Esophagus squamous epithelium (tissue), 5 donors: ENCODE measurements at places on chromosomes 12 and 14.

GRCh38 chr12:3464561-3464960 lies 26.4 kb upstream of the PRMT8 start:
- no peak for DNase-seq

DNA sequence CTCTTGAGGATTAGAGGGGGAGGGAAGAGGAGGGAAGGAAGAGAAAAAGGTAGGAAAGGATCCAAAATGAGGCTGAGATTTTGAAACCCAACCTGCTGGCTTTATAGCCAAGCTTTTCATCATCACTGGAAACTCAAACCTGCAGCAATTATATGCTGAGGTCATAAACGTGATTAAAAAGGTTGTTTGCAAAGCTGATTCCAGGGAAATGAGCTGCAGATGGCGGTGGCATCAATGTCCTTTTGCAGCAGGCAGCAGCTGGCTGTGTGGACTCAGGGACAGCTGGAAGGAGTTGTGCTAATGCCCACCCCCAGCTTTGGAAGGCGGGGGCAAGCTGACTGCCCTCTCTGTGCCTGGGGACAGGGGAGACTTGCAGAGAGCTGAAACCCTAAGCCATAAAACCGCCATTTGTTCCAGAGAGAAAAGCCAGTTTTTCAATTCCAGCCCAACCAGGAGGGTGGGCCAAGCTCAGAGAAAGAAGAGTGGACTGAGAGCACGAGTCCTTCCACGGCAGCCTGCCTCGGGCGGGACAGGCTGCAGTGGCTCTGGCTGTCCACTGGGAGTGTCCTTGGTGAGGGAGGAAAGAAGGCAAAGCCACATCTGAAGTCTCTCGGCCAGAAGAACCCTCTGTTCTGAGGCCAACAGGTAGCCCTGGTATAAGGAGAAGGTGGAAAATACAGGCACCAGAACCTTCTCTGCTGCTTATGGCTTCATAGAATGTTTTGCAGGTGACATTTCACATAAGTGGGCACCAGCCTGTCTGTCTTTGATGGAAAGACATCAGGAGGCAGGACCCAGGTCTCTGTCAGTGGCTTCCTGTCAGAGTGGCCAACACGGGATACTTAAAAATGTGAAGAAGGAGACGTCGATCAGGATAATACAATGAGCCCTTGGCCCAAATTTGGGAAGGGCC lies 90.7 kb downstream of the SINHCAF start:
- no peak for DNase-seq

GRCh38 chr12:91178781-91179180 lies 3.8 kb downstream of the DCN start:
- DNase-seq = no peak

- DNase-seq = no peak
These were observed 231.9 kb upstream of the AVPR1A start for GRCh38 chr12:63382930-63383329.

GRCh38 chr14:33918256-33918655 lies 32.6 kb downstream of the EGLN3 start:
- DNase-seq = no peak

DNA sequence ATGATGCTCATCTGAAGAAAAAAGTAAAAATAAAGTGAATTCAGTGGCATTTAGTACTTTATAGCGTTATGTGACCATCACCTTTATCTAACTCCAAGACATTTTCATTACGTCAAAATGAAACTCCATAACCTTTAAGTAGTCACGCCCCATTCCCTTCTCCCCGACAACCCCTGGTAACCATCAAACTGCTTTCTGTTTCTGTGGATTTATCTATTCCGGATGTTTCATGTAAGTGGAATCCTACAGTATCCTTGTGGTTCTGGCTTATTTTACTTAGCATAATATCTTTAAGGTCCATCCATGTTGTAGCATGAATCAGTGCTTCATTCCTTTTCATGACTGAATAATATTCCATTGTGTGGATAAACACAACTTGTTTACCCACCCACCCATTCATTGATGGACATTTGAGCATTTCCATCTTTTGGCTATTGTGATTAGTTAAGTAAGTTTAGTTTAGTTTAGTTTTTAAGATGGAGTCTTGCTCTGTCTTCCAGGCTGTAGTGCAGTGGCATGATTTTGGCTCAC lies 18.5 kb upstream of the MAP1LC3B2 start:
- no peak for DNase-seq

- DNase-seq = no peak
These were observed 97.8 kb downstream of the PLEKHA5 start for GRCh38 chr12:19227190-19227879.

DNA sequence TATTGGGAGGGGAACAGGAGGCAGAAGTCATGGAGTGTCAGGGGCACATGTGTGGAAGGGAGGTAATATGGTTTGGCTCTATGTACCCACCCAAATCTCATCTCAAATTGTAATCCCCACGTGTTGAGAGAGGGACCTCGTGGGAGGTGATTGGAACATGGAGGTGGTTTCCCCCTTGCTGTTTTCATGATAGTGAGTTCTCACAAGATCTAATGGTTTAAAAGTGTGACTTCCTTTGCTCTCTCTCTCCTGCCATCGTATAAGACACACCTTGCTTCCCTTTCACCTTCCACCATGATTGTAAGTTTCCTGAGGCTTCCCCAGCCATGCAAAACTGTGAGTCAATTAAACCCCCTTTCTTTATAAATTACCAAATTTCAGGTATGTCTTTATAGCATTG lies 41.6 kb upstream of the CDK17 start:
- no peak for DNase-seq

DNA sequence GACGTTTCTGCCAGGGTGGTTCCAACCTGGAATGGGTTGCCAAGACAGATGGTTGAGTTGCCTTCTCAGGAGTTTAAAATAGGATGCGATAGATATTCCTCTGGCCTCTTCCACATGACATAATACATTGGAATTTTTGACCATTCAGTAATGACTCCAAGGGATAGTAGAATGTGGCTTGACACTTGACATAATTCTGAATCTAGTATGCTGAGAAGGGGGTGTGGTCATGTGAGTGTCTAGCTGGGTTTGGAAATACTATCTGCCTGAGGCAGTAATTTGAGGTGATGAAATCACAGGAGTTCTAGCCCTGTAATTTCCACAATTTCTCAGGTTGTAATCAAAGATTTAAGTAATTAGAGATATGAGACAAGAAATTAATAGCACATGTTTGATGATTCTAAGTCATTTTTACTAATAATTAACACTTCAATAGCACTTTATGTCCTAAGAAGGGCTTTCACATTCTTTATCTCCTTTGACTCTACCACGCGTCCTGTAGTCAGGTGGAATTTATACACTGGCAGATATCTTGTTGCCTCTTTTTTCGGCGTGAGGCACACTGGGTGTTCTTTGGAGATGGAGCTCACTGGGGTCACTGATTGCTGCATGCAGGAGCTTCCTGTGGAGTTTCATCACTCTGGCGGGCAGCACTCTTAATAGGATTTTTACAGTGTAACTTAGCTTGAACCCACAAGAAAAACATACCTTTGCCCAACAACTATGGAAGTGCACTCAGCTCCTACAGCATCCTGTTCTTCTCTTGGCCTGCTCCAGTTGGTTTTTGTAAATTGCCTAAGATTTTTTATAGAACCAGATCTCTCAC lies 3.2 kb upstream of the AMIGO2 start:
- no peak for DNase-seq

DNA sequence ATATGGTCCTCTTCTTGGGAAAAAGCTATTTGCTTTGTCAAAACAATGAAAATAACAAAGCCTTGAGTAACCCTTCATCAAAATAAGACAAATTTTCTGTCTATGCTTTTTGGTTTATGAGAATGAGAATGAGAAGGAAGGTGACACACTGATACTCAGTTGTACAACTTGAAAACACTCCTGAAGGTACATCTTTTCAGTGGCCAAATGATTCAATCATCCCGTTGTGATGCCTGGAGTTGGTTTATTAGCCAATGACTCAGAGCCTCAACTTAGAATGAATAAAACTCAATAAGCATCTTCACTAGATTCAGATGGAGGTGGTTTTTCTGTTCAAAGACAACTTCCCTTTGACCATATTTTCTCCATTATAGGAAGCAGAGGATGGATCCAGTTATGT lies 7.8 kb upstream of the CALM1 start:
- DNase-seq = no peak

DNA sequence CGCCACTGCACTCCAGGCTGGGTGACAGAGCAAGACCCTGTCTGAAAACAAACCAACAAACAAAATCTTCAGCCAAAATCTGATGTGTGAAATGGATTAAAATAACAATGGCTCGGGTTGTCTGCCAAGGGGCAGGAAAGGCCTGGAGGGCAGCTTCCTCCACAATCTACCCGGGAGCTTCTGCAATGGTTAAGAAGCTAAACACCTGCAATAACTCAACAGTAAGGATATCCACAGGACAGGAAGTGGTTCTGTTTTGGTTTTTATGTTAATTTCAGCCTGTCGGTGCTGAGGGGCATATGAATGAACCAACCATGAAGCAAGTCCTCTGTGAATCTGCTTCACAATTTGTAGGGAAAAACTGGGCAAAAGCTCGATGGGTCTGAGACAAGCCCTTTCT lies 34.4 kb downstream of the RAD52 start:
- no peak for DNase-seq

DNA sequence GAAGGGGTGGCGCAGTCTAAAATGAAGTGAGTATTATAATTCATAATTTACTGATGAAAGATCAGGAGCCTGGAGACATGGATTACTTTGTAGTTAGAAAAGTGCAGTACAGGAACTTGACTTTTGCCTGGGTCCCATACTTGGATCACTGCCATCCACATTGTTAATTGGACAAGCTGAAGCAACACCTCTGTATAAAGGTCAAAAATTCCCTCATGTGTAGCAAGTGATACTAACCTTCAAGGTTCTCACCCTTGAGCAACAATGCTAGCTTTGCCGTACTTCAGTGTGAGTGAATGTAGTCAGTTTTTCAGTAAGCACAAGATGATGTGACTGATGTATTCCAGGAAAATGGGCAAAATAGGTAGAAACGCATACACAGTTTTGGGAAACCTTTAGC lies 44.6 kb upstream of the PLBD1 start:
- DNase-seq = no peak

DNA sequence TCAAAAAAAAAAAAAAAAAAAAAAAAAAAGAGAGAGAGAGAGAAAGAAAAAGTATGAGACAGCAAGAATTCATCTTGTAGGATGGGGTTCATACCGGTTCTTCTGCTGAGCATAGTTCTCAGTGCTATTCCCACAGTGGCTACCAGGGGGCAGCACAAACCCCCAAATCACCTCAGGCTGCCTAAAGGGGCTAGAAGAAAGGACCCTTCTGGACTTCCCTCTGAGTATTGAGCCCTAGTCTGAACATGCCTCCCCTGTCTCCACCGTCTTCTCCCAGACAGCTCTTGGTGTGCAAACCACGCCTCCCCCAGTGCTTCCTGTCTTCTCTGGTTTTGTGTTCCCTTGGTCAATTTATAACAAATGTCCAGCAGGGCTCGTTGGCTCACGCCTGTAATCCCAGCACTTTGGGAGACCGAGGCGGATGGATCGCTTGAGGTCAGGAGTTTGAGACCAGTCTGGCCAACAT lies 31.3 kb upstream of the SMUG1 start:
- no peak for DNase-seq

GRCh38 chr14:71628433-71628832 lies 303.8 kb upstream of the RGS6 start:
- DNase-seq = no peak

- no peak for DNase-seq
These were observed 60.0 kb downstream of the BBS10 start for GRCh38 chr12:76288218-76288617.
